ENCODE measurements at places on chromosomes 11 and 22.

- DNase-seq: no peak
Measured at GRCh38 chr11:46902694-46903093, 15.7 kb downstream of the LRP4 start.

DNA sequence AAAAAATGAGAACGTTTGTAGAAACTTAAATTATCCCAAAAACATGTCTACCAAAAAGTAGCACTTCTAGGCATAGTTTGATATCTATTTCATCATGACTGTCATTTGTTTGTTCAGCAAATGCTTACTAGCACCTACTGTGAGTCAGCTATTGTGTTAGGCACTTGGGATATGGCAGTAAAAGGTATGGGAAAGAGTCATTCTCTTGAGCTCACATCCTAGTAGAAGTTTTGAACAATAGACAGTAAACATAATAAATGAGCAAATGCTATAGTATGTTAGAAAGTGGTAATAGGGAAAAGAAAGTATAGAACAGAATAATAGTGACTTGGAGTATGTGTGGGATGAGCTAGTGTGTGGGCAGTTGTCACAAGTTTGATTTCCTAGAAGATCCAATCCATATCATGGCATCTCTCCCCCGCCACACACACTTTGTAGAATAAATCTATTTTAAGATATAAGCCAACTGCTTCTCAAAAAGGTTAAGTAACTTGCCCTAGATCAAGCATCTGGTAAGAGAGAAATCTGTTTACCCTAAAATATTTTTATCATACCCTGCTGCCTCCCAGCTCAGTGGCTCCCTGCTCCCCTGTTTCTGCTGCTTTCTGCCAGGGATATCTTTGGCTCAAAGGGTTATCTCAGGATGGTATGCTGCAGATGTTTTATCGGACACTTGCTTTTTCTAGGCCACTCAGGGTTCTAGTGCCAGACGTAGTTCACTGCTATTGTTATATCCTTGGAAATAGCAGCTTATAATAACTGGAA, 129.7 kb downstream of the NCAM1 start:
- no peak for DNase-seq

- DNase-seq: no peak
Measured at GRCh38 chr11:30549565-30549964, 36.6 kb downstream of the MPPED2 start.

- no peak for DNase-seq
Measured at GRCh38 chr22:41696703-41697102, 2.6 kb upstream of the MEI1 start.

- DNase-seq: no peak
Measured at GRCh38 chr11:74460481-74461154, 6.7 kb downstream of the KCNE3 start.
